COLO829 (cell line): ENCODE measurements at places on chromosomes 3 and 15.

DNA sequence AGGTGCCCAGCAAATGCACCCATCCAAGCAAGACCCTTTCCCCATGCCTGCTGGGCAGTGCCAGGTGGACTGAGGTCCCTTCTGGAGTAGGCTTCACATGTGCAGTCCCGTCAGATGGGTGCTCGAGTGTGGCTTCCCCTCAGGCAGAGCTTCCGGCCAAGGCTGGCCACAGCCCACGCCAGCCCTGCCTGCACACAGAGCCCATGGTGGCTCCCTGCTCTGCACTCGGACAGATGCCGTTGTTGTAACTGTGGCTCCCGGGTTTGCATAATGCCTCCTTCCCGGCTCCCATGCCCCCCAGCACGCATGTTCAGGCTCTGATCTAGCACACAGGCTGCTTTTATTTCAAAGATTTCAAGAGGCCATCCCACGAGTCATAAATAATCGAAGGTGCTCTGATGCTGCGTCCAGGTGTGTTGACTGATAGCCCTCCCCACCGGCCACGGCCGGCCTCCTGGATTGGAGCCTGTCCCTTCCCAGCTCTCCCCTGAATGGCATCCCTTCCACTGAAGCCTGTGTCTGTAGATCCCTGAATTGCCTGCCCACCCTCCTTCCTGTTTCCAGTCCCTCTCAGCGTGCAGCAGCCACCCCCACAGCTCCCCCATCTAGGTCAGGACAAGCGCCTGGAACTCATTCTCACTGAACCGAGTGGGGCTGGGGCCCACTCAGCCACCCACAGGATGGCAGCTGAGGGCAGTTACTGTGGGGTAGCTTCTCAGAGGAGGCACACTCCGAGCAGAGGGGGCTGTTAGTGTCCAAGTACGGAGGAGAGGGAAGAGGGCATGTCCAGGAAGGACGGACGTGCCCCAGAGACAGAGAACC is 100.0 kb upstream of the LINGO1 start:
- no peak for DNase-seq

DNA sequence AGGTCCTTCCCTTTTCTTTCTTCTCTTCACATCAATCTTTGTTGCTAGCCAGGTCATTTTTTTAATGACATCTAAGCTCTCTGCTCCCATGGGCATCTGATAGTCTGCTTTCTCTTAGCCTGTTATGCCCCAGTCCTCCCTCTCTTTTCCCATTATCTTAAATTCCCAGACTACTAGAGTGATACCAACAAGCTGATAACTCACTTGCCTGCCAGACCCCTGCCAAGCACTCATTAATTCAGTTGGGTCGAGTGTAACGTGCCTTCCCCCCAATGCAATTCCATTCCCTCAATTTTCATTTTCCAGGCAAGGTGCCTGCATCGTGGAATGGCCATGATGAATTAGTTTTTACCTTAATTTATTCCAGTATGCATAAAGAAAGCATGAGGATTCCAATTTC is 450.8 kb upstream of the ADAMTS9 start:
- no peak for DNase-seq

- peak; percentile 40 for DNase-seq
These were observed 27.3 kb upstream of the TRAK1 start for GRCh38 chr3:42063888-42064287.

DNA sequence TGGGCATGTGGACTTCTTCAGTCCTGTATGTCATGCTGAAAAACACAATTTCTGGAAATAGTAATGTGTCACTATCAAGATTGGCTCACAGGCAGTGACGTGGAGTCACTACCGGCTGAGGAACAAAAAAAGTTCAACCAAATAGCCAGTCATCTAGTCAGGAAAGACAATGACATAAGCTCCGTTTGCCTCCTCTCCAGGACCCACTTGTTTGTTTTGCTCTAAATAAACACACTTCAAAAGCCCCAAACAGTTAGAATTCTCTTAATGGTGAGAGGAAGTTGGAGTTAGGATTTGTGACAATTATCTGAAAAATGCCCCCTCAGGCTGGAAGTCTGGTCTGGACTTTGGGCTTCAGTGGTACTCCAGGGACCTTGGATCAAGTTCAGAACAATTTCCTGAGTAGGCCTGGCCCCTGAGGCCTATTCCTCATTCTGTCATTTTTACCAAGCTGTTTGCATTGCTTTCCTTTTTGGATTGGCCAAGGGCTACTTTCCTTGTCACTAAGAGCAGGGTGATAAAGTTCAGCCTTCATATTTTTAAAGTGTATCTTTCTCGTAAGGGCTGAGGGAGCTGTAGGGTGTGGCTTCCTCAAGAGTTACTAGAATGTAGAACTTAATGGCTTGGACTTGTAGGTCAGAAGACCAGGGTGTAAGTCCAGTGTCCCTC is 98.9 kb downstream of the EOMES start:
- DNase-seq, result no peak

DNA sequence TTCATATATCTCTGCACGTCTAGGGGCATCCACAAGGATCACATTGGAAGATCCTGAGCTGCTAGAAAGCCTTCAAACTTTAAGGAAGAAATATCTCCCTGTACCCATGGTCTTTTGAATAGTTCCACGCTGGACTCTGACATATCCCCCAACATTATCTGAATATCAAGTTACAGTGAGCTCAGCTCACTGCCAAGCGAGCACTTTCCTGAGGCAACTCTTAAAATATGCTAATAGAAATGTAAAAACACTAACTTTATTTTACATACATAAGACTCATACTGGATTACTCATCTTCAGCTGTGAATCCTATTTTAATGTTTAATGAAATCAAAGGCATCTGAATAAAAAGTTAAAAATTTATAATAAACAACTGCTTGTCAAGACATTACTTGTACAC is 420.2 kb upstream of the CCDC54 start:
- DNase-seq, result no peak

GRCh38 chr15:33411596-33412540 is 101.1 kb downstream of the RYR3 start:
- no peak for DNase-seq

GRCh38 chr15:45084163-45084562 is 29.8 kb downstream of the DUOX2 start:
- no peak for DNase-seq

DNA sequence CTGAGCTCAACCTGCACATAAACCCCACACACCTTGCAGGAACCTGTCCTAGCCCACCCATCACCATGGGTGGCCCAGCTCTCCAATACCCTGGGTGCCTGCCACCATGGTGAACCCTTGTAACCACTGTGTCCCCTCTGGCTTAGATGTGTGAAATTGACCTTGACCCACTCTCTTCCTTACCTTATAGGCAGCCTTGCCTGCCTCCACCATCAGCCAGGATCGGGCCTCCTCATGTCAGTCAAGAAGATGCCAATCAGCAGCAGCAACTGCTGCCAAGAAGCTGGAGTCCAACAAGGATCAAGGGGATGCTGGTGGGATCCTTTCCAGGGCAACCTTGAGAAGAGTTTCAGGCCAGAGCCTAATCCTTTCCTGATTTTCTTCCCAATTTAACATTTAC is 8.8 kb upstream of the CYP11A1 start:
- no peak for DNase-seq

DNA sequence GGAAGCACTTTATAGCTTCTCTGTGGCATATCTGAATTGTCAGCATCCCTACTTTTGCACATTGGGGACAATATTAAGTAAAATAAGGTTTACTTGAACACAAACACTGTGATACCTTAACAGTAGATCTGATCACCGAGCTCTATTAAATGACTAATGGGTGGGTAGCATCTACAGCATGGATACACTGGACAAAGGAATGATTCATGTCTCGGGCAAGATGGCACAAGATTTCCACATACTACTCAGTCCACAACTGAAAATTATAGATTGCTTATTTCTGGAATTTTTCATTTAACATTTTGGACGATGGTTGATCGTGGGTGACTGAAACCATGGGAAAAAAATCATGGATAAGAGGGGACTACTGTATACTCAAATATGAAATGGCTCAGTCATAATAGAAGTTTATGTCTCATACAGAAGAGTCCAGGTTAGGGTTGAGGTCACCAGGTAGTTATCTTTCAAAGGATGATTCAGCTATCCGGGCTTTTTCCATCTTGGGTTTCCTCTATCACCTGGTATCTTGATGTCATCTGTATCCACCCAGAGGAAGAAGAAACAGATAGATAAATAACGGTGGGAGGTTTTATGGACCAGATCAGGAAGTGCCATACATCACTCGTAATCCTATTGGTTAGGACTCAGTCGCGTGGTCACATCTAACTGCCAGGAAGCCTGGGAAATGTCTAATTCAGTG is 320.0 kb upstream of the RARB start:
- DNase-seq, result peak; percentile 68

GRCh38 chr15:69553686-69554085 is 101.1 kb downstream of the RPLP1 start:
- no peak for DNase-seq

DNA sequence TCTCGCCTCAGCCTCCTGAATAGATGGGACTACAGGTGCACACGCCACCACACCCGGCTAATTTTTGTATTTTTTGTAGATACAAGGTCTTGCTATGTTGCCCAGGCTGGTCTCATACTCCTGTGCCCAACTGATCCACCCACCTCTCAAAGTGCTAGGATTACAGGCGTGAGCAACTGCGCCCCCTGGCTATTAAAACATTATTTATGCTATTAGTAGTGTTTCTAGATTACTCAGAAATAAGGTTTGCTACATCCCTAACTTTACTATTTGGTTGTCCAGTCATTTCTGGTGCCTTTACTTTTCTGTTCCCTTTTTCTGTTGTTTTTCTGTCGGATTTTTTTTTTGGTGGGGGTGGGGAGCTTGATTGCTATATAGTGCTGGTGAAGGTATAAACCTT is 393.6 kb upstream of the TPM1 start:
- no peak for DNase-seq

- no peak for DNase-seq
These were observed 55.7 kb upstream of the NR2E3 start for GRCh38 chr15:71754660-71755059.

DNA sequence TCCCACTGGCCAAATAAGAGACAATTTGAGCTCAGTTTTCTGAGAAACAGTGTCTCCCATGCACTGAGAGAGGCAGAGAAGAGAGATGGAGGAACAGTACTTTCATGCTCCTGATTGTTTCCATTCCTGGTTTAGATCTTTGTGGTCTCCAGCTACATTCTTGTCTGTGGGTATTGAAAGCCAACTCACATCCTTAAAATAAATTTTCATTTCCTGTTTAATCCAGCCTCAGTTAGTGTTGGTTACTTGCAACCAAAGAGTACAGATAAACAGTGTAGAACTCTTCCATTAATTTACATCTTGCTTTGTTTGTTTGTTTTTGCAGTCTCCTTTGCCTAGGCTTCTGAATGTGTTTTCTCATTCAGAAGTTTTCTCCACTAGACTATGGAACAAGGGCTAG is 123.7 kb upstream of the CLSTN2 start:
- no peak for DNase-seq

GRCh38 chr15:81386947-81387346 is 12.9 kb upstream of the TMC3 start:
- no peak for DNase-seq

DNA sequence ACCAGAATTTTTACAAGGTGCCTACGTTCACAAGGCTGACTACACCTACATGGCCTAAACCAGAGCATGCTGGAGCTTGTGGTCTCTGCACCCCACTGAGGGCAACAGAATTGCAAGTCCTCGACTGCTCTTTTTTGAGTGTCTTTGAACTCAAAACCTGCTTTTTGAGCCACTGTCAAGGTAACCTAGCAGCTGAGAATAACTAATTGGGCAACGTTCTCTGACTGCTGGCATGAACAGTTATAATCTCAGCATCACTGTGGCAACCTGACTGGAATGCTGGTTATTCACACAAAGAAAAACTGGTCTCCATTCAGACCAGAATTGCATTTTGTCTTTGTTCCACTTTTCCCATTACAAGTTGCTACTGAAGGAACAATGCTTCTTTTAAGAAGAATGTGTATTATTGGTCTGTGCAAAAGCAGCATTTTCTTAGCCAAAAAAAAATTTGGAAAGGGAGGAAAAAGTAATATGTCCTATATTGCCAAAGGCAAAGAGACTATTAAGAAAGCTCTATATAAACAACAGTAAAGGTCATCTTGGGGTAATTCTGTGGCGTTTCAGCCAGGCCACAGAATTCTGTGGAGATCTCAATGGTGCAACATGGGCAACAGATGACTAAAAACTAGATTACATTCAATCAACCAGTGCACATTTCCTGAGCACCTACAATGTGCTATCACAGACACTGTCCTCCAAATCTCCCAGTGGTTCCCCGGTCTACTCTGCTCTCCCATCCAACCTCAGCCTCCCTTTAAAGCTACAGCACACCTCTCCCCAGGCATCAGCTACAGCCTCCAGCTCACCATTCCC is 76.8 kb downstream of the TNIK start:
- peak; percentile 85 for DNase-seq

- no peak for DNase-seq
These were observed 12.5 kb upstream of the IL16 start for GRCh38 chr15:81184188-81184587.

GRCh38 chr15:26449291-26449690 is 323.6 kb downstream of the GABRB3 start:
- no peak for DNase-seq

DNA sequence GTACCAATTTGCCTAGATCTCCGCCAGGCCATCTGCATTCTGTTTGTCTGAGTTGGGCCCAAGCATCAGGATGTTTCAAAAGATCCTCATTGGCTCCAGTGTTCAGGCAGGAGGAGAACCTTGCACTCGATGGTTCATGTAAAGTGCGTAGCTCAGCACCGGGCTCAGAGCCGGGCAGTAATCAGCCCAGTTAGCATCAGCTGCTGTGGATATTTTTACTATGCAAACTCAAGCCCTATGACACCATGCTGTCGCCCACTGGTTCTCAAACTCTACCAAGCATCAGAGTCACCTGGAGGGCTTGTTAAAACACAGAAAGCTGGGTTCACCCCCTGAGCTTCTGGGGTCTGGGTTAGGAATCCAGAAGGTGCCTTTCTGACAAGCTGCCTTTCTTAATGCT is 310.8 kb downstream of the SHQ1 start:
- DNase-seq, result no peak
